Mucosa of descending colon (tissue), 3 donors: ENCODE measurements at places on chromosomes 2 and 18. TPM values are rescaled to one million over a fixed set of nuclear protein-coding genes. Genes with fewer than 3 reads are reported as not detected.

- DNase-seq = no peak
Observed at GRCh38 chr18:65906621-65907034, 155.8 kb downstream of the CDH7 start.

DNA sequence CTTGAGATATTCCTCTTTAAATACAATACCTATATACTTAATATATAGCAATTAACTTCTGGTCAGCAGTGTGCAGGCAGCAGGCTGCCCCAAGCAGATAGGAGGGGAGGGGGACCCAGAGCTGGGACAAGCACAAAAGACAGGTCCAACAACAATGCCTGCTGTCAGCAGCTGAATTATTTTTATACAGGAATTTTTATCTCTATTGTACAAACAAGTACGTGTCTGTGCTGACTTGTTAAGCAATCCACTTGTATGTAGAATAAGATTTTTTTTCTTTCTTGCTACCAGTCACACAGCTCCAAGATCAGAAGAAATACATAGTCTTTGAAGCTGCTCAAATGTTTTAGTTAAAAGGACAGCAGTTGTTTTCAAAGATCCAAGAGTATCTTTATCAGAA is 16.7 kb downstream of the BCL11A start:
- no peak for DNase-seq

DNA sequence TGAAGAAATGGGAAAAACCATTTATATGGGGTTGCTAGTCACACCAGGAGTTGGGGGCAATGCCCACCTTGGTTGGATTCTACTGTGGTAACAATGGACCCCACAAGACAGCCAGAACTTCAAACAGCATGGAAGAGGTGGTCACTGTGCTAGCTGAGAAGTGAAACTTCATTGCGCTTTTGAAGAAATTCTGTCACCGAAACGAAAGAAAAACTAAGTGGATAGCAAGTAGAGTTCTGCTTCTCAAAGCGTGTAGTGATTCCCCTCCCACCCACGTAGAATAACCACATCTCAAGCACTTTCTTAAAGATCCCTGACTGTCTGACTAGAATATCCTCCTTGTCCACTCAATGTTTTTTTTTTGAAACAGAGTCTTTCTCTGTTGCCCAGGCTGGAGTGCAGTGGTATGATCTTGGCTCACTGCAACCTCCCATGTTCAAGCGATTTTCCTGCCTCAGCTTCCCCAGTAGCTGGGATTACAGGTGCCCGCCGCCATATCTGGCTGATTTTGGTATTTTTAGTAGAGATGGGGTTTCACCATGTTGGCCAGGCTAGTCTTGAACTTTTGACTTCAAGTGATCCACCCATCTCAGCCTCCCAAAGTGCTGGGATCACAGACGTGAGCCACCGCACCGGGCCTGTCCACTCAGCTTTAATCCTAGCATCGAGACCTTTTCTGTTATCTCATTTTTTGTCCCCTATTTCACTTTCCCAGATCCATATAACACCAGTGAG is 30.1 kb upstream of the CCL20 start:
- no peak for DNase-seq

GRCh38 chr2:228658998-228659397 is 477.5 kb upstream of the SPHKAP start:
- DNase-seq = no peak

DNA sequence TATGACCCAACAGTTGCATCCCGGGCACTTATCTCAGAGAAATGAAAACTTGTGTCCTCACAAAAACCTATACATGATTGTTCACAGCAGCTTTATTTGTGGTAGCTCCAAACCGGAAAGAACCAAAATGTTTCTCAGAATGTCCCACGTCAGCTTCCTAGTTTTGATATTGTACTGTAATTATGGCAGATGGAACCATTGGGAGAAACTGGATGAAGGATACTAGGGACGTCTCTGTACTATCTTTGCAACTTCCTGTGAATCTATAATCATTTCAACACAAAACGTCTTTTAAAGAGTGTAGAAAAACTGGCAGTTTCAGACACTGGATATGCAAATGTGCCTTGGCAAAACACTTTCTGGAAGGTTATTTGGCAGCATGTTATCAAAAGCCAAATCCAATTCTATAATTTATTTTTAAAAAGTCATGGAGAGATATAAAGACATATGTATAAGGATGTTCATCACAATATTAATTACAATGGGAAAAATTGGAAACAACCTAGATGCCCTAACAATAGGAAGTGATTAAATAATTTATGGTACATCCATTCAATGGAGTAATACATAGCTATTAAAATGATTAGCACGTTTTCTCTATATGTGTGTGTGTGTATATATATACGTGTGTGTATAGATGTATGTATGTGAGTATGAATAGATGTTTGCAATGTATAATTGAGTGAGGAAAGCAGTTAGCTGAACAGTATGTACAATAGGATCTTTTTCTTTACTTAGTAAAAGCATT is 9.8 kb downstream of the SAG start:
- DNase-seq = no peak

DNA sequence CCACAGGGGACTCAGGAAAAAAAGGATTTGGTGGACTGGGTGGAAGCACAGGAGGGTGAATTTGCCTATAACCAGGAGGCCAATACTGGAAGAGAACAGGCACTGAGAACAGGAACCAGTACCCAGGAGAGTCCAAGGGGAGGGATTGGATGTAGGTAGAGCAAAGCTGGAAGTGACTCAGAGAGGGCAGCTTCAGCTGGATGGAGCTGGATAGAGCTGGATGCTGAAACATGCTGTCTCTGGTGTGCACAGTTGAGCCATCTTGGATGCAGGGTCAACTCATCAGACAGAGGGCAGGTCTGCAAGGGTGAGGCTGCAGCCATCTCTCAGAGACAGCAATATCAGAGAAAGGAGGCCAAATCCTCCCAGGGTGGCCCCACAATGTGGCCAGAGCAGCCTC is 134.0 kb downstream of the GALNT14 start:
- DNase-seq = no peak

GRCh38 chr2:28975671-28976070 is 5.4 kb upstream of the TOGARAM2 start:
- DNase-seq = no peak

DNA sequence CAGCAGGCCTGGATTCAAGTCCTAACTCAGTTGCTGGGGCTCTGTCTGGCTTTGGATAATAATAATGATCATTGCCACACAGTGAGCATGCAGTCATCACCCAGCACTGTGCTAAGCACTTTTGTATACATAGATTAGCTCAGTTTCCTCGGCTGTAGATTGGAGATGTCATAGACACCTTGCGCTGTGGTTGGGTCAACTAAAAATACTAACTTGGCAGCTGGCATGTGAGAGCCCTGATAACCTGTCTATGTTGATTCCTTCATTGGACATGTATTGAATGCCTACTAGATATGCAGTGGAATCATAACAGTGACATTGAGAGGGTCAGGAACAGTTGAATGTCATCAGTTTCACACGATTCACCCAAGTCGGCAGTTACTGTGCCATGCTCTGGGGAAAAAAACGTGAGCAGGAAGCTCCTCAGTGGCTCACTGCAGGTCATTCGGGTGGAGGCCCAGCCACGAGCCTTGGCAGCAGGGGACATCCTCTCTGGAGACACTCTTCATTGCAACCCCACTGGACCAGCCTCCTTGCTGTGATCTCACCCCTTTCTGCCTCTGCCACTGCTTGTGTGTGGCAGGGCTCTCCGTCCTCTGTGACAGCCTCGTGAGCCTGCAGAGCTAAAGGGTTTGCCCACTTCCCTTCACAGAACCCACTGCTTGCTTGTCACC is 85.3 kb downstream of the NPAS2 start:
- DNase-seq = no peak

DNA sequence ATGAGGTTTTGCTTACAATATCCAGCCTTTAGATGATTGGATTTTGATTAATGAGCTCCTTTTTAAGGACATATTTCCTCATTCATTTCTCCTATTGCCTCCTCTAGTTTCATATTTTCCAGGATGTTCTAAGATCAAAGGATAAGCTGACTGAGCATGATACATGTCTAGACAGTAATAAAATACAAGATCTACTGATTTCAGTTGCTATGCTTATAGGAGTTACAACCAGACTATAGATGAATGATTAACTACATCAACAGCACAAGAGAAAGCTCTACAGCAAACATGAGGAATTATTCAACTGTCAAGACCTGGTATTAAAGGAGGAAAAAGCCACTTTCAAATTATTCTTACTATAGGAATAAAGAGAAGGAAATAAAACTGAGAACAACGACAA is 85.0 kb upstream of the LINC00305 start:
- DNase-seq = no peak

- no peak for DNase-seq
Observed at GRCh38 chr2:80151651-80152050, 152.9 kb downstream of the LRRTM1 start.

DNA sequence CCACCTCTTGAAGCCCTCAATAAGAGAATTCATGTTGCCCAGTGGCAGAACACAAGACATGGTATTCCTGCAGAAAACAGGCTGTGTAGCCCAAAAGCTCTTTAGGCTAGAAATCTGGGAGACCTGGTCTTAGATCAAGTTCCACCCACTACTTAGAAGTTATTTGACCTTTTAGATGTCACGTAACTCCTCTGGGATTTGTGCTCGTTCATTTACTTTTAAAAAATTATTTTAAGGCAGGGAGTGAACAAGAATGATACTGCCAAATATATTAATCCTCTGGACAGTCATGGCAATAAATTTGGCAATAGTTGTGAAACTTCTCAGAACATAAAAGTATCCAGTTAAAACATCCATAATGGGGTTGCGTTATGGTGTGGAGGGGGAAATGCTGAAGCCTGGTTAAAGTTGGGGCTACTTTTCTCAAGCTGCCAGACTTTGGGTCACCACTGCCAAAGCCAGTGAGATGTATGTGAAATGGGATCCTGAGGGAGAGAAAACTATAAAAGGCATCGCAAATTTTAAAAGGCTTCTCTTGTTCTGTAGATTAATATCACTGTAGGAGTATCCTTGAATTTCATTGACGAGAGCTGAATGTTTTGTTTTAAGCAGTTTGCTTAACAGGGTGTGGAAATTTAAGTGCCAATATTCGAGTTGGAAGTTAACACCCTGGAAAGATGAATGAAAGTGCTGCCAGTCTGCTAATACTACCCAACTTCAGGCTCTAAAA is 15.8 kb downstream of the DAPL1 start:
- no peak for DNase-seq

DNA sequence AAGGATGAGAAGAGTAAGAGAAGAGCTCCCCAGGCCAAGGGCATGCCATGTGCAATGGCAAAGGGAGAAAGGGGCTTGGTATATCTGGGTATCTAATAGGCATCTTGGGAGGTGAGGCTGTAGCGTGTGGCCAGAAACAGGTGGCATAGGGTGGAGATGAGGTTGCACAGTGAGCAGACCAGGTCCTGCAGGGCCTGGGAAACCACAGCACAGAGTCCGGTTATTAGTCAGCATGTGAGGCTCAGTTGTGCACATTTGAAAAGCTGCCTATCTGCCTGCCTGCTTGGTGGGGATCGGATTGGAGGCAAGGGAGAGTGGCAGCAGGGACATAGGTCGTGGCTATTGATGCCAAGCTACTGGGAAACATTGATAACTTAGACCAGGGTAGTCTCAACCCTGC is 190.6 kb downstream of the TPGS2 start:
- no peak for DNase-seq

DNA sequence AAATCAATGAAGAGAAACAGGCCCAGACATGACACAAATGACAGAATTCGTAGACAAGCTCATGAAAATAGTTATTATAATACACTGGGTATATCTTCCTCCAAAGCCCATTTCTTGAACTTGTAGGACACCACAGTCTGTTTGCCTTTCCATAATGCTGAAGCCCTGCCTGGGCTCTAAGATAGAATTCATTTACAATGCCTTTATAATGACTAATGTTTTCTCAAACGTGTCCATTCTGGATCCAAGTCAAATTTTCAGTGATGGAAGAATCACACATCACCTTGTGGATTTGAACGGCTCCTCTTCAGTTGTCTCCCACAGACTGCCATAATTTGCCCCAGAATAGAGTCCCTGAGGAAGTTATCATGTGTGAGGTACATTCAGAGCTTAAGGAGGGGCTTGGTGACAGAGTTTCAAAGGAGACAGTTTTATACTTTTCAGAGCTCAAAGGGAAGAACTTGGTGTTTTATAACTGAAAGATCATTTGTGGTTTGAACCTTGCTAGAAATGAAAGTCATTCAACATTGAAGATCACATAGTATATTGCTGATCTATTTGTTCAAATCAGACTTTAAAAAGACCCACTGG is 38.2 kb downstream of the CASP8 start:
- no peak for DNase-seq

- no peak for DNase-seq
Observed at GRCh38 chr2:196586511-196586991, 53.0 kb upstream of the CCDC150 start.

- no peak for DNase-seq
Observed at GRCh38 chr2:105409717-105410116, 10.9 kb upstream of the FHL2 start.

GRCh38 chr2:136055929-136056688 is 61.8 kb downstream of the CXCR4 start:
- no peak for DNase-seq

WIPF1 gene
- 15.3 TPM for total RNA-seq

AGXT gene
- 1.0 TPM for total RNA-seq

SERPINB10 gene
- total RNA-seq = not detected

IL18R1 gene
- 6.1 TPM for total RNA-seq

SCN7A gene
- total RNA-seq = 76.2 TPM

CRYBA2 gene
- 1.2 TPM for total RNA-seq

PSMA8 gene
- total RNA-seq = not detected
